ENCODE measurements at places on chromosomes 16 and 17.

- no peak for DNase-seq
These were observed 163.7 kb downstream of the MSI2 start for GRCh38 chr17:57419940-57420550.

DNA sequence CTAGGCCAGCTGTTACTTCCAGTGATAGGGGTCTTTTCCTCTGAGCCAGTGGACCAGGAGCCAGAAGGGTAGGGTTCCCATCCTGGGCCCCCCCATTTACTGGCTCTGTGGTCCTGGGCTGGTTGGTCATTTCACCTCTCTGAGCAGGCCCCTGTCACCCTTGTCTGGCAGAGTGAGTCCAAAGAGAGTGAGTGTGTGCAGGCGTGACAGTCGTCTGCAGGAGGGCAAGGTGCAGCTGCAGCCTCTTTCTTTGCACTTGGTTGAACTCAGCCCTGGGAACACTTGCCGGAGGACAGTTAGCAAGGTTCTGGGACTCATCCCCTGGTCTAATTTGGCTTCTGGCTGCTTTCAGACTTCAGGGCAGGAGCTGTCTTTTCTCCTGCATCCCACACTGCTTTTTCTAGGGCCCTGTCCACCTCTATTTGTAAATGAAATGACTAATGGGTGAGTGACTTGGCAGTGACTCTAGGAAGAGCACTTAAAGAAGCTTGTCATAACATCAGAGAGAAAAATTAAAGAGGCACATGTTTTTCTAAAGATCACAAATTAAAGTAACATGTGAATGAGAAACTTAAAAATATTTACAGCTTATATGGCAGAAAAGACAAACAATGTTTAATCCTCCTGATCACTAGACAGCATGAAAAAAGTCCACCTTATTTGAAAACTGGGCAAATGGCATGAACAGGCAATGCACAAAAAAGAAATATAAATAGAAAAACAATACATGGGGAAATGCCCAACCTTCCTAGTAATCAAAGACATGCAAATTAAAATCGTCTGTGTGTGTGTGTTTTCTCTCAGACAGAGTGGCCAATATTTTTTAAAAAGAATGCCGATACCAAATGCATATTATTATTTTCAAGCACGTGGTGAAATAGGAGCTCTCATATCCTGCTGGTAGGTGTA lies 137.5 kb downstream of the NTN1 start:
- no peak for DNase-seq

DNA sequence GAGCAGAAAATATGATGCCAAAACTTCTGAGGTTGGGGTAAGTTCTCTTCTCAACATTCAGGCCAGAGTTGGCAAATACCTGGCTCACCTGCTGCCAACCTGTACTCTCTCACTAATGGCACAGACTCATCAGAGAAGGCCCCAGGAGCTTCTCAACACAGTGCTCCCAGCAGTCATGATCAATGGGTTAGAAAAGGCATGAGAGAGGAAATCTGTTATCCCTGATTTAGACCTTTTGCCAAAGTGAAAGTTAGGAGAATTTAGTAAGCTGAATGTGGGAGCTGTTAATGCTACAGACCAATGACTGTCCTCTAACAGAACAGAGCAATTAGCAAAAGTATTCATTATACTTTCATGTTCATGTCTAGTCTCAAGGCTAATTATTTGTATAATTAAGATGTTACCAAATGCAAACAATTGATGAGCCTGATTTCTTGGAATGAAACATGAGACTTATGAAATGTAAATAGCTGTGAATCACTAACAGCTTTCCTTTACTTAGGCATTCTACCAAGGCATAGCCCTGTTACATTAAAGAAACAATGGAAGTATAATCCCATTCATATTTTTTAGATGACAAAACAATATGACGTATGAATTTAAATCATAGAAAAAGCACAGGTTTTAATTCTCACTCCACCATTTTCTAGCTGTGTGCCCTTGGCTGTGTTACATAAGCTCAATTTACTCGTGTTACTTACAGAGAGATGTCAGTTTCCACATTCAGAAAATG lies 68.7 kb upstream of the MARCHF10 start:
- no peak for DNase-seq

DNA sequence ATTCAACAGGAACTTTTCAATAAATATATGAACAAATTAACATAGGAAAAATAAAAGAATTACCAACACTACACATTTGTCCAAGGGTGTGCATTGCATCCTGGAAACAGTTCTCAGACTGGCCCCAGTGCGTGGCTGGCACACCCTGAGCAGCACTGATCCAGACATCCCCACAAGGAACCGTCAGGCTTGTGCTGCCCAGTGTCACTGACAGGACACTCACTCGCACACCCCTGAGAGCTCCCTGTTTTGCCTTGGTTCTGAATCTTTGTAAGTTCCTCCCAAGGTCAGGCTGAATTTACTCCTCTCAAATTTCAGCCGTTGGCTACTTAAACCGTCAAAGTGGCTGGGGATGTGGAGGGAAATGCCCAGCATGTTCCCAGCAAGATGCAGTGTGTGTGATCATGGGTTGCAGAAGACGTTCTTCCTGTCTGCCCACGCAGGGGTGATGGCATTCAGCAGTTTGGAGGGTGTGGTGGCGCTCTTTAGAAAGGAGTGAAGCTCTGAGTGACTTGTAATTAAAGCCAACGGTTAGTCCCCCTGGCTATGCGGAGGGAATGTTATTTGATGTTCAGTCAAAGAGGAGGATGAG lies 1.7 kb downstream of the MT2A start:
- DNase-seq, result peak; percentile 53

DNA sequence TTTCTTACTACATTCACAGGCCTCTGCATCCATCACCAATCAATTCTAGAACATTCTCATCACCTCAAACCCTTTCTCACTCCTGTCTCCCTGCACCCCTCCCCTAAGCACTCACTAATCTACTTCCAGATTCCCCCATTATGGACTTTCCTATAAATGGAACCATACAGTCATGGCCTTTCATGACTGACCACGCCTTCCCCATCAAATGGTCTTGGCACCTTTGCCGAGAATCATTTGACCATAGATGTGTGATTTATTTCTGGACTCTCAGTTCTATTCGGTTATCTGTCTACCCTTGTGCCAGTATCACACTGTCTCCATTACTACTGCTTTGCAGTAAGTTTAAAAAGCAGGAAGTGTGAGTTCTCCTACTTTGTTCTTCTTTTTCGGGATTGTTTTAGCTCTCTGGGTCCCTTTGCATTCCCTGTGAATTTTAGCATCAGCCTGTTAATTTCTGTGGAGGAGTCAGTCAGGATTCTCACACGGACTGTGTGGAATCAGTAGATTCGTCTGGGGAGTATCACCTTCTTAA lies 27.5 kb downstream of the GTF3C1 start:
- no peak for DNase-seq

- DNase-seq, result no peak
These were observed 37.5 kb upstream of the KCNJ16 start for GRCh38 chr17:70037498-70037897.

DNA sequence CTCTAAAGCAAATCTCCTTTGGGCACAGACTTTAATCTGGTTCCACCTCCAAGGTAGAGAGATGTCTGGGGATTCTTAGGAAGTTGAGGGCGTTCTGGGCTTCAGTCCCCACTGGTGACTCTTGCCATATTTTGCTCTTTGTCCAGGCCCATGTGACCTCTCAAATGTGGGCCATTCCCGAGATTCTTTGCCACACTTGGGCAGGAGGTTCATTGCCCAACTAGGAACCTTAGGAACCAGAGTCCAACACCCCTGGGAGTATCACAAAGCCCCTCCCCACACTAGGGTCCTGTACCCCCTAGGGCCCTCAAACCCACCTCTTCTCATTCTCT lies 6.5 kb downstream of the KRT14 start:
- DNase-seq, result no peak

GRCh38 chr16:2783581-2784357 lies 3.6 kb downstream of the PRSS33 start:
- no peak for DNase-seq

GRCh38 chr16:84227548-84227947 lies 12.3 kb downstream of the KCNG4 start:
- DNase-seq, result no peak

DNA sequence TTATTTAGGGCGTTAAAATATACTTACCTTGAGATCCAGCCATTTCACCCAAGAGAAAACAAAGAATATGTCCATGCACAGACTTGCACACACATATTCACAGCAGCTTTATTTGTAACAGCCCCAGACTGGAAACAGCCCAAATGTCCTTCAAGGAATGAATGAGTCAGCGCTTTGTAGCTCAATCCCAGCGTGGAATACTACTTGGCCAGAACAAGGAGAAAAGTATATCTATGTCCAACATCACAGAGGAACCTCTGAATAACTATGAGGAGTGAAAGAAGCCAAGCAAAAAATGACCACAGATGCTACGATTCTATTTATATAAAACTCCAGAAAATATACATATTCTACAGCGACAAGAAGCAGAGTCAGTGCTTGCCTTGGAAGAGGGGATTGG lies 158.3 kb downstream of the ENGASE start:
- no peak for DNase-seq

DNA sequence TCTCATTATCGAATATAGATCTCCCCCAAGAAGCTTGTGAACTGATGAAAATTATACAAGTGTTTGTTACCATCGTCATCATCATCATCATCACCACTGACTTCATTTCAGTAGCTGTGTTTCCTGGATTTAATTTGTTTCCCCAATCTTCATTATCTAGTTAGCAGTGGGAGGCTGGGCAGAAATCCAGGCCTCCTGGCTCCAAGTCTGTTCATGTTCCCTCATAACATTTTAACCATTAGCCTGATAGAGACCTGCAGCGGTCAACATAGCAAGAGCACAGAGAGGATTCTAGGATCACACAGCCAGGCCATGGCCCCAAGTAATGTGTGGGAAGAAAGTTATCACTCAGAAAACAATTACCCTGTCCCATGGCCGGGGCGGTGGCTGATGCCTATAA lies 526.2 kb upstream of the CDH11 start:
- DNase-seq, result no peak

- no peak for DNase-seq
These were observed 264.6 kb downstream of the HS3ST3A1 start for GRCh38 chr17:13337151-13337550.

DNA sequence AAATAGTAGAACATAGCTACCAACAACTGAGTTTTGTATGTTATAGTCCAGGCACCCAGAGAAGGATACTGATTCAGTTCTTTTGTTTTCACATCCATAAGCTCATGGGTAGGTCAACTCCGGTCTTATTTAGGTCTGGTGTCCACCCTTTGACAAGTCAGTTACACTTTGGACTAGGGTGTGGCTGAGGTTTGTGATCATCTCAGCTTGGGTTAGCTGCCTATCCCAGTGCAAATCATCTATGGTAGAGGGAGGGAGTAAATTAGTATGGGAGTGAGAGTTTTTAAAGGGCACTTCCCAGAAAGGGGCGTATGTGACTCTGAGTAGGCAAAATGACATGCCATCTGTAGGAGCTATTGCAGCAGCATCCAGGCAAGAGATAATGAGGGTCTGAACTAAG lies 66.1 kb downstream of the TANC2 start:
- DNase-seq, result no peak

DNA sequence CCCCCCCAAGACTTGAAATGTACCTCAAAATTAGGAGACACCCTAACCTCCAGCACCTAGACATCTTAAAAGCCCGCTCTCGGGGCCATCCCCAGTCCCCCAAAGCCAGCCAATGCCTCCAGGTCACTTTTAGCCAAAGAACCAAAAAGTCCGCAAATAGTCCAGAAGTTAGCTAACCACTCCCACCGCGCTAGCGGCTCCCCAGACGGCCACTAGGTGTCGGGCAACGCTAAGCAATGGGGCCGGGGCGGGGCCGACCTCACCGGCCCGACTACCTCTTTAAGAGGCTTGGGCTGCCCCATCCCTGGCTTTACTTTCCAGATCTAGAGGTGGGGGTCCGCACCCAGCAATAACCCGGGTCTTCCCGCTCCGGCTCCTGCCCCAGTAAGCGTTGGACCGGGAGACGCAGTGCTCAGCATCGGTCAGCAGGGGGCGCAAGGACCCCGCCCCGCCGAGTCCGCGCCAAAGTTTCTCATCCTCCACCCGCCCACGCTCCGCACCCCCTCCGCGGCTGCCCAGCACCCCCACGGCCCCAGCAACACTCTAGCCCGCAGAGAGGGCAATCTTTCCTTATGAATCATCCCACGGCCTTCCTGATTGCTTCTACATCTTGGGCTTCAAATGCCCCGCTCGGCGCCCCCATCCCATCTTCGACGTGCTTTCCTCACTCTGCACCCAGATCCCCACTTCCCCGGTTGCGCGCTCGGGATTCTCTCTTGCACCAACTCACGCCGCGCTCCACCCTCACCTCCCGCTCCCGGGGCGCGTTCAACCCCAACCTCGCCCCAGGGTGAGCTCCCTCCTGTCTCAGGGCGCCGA lies 765 bp downstream of the COL1A1 start:
- peak; percentile 61 for DNase-seq

DNA sequence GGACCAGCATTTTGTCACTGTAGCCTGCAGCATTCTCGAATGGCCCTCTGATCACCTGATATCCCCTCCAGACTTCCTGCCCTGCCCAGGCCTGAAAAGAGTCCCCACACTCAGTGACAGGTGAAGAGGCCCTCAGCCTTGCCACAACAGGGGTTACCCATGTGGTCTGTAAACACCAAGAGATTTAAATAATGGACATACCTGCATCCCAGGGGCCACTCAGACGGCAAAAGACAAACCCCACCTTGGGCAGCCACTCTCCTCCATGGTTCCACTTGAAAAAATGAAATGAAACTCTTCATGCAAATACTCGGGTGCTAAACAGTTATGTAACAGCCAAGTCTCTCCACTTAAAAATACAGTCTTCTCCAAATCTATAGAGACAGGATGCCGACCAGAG lies 22.9 kb upstream of the PECAM1 start:
- DNase-seq, result no peak

DNA sequence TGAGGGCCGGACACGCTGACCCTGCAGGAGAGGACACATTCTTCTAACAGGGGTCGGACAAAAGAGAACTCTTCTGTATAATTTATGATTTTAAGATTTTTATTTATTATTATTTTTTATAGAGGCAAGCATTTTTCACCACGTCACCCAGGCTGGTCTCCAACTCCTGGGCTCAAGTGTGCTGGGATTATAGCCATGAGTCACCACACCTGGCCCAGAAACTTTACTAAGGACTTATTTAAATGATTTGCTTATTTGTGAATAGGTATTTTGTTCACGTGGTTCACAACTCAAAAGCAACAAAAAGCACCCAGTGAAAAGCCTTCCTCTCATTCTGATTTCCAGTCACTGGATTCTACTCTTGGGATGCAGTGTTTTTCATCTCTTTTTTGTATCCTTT lies 2.3 kb upstream of the SERPINF1 start:
- no peak for DNase-seq

GRCh38 chr16:17512636-17513220 lies 42.0 kb upstream of the XYLT1 start:
- DNase-seq, result no peak

GRCh38 chr17:79809530-79810129 lies 12.8 kb upstream of the CBX8 start:
- DNase-seq, result no peak

GRCh38 chr17:59561042-59561441 lies 4.4 kb upstream of the DHX40 start:
- no peak for DNase-seq

- DNase-seq, result no peak
These were observed 122.2 kb downstream of the SMG6 start for GRCh38 chr17:2181206-2181896.

Data from stimulated activated CD8-positive, alpha-beta memory T cell treated with anti-CD3 and anti-CD28 coated beads, Interleukin-12 subunit alpha, Interleukin-12 subunit beta, amount 100 ng/mL, for 1 hour (primary cell).